RPMI7951 (cell line): ENCODE measurements at places on chromosomes 3 and 15. TPM values are rescaled to one million over a fixed set of nuclear protein-coding genes. Genes with fewer than 3 reads are reported as not detected.

SEMA5B gene
- not detected in 2 replicates for total RNA-seq

CSPG4 gene
- total RNA-seq: 31.4 and 52.5 TPM in 2 replicates

C2CD4A gene
- total RNA-seq: not detected in 2 replicates

CX3CR1 gene
- total RNA-seq: under 0.01 TPM in 1 of 2 replicates, not detected in the other

TPM1 gene
- total RNA-seq: 1,035 and 1,151 TPM in 2 replicates

C3orf22 gene
- not detected in 2 replicates for total RNA-seq

IQCH gene
- total RNA-seq: 7.0 and 11.5 TPM in 2 replicates

ICE2 gene
- 29.6 and 32.2 TPM in 2 replicates for total RNA-seq

KCNMB3 gene
- 0.88 and 1.3 TPM in 2 replicates for total RNA-seq

IGF2BP2 gene
- 29.2 and 31.5 TPM in 2 replicates for total RNA-seq

ZBBX gene
- not detected in 2 replicates for total RNA-seq

DUOX1 gene
- not detected in 2 replicates for total RNA-seq

ST8SIA2 gene
- 15.1 and 20.4 TPM in 2 replicates for total RNA-seq

GABRR3 gene
- not detected in 2 replicates for total RNA-seq

EXD1 gene
- total RNA-seq: not detected in 2 replicates

SV2B gene
- total RNA-seq: not detected in 2 replicates

CLDN1 gene
- total RNA-seq: 0.59 and 1.3 TPM in 2 replicates

B3GNT5 gene
- 4.8 and 6.2 TPM in 2 replicates for total RNA-seq

APOD gene
- 0.96 and 1.6 TPM in 2 replicates for total RNA-seq

GOLGA6L7 gene
- total RNA-seq: not detected in 2 replicates

CLEC3B gene
- 1.7 and 2.4 TPM in 2 replicates for total RNA-seq

WNT7A gene
- total RNA-seq: 0.12 TPM in 1 of 2 replicates, not detected in the other

CSPG5 gene
- total RNA-seq: 0.48 and 1.9 TPM in 2 replicates

GOLGA8T gene
- total RNA-seq: not detected in 2 replicates

TIGIT gene
- total RNA-seq: not detected in 2 replicates

GP9 gene
- total RNA-seq: not detected in 2 replicates

SCN11A gene
- not detected in 2 replicates for total RNA-seq

ARHGEF26 gene
- 2.2 and 3.3 TPM in 2 replicates for total RNA-seq

AP3B2 gene
- 1.4 and 1.7 TPM in 2 replicates for total RNA-seq

ROBO1 gene
- 36.2 and 40.0 TPM in 2 replicates for total RNA-seq

BTLA gene
- total RNA-seq: 0.10 TPM in 1 of 2 replicates, not detected in the other

SPPL2A gene
- 117 and 125 TPM in 2 replicates for total RNA-seq

PATL2 gene
- 0.20 and 1.1 TPM in 2 replicates for total RNA-seq

REC114 gene
- not detected in 2 replicates for total RNA-seq
